COR-L47 (cell line): ENCODE measurements at places on chromosomes 16 and 17.

- no peak for DNase-seq
Observed at GRCh38 chr16:68253721-68254120, 8.5 kb downstream of the PLA2G15 start.

DNA sequence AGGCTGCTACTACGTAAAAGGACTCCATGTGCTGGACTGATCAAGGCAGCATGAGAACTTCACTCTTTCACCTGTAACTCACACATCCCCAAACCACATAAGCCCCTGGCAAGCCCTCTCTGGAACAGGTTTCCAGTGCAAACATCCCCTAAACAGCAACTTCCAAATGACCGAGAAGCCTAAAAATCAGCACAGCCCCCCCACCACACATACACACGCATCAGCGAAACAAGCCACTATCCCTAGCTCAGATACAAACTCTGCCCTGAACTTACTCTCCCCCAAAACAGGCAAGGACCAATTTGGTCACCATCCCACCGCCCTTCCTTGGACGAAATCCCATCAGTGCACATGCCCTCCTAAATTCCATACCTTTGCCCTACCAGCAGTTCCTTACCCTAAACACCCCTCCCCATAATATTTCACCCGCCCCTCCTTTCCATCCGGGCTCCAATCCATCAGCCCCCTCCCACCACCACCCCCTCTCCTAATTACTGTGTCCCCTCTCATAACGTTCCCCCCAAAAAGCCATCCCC, 735 bp downstream of the LSM12 start:
- no peak for DNase-seq

GRCh38 chr17:9628509-9628908, 16.8 kb upstream of the USP43 start:
- DNase-seq: no peak

DNA sequence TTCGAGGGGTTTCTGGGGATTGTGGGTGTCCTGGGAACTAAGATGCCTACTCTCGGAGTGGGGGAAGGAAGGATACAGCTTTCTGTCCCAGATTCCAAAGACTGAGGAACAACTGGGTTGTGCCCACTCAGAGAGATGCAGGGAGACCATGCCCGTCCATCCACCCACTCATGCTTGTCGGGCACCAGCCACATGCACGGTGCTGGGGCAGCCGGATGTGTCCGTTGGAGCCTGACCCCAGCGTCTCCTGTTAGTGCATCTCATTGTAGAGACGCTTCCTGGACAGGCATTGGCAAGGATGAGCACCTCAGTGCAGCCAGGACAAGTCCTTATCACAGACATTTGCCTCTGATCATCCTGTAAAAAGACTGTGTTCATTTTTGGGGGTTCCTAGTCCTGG, 58.1 kb downstream of the METRNL start:
- DNase-seq: no peak

- no peak for DNase-seq
Observed at GRCh38 chr16:84143784-84144199, 1.2 kb downstream of the HSDL1 start.

GRCh38 chr17:67559381-67559966, 158.3 kb upstream of the NOL11 start:
- no peak for DNase-seq

- no peak for DNase-seq
Observed at GRCh38 chr16:54748611-54749190, 182.0 kb upstream of the IRX5 start.

GRCh38 chr16:86193528-86194193, 294.7 kb downstream of the IRF8 start:
- DNase-seq: no peak

DNA sequence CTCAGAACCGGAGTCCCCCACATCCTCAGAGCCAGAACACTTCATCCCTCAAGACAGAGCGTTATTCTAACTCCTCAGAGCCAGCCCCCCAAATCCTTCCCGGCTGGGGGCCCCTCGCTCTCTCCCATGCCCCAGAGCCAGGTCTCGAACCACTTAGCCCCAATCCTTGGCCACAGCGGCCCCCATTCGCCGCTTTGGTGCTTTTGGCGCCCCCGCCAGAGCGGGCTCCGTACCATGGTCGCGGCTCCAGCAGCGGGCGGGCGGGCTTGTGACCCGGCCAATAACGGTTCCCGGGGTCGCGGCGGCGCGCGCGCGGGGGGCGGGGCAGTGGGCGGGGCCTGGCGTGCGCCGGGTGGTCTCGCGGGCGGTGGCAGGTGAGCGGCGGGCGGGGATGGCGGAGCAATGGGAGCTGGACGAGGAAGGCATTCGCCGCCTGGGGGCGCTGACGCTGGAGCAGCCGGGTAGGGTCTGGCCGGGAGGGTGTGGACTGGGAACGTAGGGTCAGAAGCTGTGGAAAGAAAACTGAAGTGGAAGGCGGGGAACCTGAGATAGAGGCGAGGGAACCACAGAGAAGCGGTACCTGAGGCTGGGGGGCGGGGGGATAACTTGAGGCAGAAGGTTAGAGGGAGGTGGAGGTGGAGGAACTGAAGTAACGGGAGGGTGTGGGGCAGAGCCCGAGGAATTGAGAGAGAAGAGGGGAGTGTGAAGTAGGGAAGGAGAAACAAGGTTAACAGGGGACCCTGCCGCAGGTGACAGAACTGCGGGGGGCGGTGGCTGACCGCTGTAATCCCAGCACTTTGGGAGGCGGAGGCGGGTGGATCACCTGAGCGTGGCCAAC, at the start of the genes KCTD19 and LRRC36:
KCTD19 (minus strand) TSS at position 270 of the 838 bp plus-strand sequence; CDS start at position 236, 34 bp downstream.
LRRC36 (plus strand) TSS at position 344 of the 838 bp plus-strand sequence; CDS start at position 392, 48 bp downstream.
- DNase-seq: no peak

DNA sequence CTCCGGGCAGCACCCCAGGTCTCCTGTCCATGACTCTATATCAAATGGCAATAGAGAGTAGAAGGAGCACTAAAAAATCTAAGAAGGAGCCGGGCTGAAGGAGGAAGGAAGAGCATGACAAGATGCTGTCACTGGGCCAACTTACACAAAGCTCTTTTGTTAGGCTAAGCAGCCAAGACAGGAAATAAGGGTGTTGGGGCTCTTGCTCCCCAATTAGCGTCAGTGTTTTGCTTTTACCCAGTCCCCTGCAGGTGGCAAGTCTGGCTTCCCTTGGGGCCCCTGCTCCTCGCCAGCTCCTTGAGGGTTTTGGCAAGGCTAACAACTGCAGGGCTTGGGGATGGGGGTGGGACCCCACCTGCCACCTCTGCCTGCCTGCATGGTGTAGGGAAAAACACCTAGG, 120.5 kb downstream of the CCT6B start:
- no peak for DNase-seq

- DNase-seq: no peak
Observed at GRCh38 chr17:37278247-37278894, 97.4 kb upstream of the C17orf78 start.

DNA sequence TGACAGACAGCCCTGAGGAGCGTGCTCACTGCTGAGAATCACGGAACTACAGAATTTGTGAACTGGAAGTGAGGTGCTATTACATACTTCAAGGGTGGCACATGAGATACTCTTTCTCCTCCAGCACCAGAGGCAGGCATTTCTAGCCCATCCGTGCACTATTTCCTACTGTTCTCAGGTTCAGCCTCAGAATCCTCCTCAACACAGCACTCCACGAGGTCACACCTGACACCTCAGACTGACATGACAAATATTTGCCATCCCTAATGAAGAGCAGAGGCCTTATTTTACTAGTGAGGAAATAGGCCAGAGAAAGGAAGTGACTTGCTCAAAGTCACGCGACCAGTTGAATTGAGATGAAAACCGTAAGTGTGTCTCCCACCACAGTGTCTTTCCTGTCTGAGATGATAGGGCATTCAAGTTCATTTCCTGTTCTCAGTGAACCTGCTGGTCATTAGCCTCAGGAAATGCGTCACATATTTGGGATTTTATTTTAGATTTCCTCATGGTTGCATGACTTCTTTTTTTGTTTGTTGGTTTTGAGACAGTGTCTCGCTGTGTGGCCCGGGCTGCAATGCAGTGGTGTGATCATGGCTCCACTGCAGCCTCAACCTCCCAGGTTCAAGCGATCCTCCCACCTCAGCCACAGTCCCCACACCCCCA, 23.6 kb downstream of the SEZ6 start:
- no peak for DNase-seq

DNA sequence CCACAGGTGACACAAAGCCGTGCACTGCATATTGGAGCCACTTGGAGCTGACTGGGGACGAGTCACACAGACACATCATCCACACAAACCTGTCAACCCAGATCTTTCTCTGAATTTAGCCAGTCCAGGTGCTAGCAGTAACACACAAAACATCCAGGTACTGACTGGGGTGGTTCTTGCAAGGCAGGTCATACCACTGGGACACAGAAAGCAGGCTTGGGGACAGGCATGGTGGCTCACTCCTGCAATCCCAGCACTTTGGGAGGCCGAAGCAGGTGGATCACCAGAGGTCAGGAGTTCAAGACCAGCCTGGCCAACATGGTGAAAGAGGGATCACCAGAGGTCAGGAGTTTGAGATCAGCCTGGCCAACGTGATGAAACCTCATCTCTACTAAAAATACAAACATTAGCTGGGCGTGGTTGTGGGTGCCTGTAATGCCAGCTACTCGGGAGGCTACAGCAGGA, 14.9 kb downstream of the ENPP7 start:
- no peak for DNase-seq

DNA sequence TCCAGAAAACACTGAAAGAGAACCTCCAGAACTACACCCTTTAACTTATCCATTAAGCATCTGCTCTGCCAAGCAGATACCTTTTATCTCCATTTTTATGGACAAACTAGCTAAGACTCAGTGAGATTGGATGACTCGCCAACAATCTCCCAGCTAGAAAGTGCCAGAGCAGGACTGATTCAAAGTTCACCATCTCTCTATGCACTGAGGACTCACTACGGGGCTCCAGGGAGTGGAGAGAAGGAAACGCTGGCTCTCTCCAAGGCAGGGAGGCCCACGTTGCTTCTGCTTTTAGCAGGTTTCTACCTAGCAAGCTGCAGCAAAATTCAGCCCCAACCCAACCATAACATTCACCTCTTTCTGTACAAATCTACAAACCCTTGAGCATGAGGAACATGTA, 52.8 kb upstream of the ARHGAP44 start:
- no peak for DNase-seq

DNA sequence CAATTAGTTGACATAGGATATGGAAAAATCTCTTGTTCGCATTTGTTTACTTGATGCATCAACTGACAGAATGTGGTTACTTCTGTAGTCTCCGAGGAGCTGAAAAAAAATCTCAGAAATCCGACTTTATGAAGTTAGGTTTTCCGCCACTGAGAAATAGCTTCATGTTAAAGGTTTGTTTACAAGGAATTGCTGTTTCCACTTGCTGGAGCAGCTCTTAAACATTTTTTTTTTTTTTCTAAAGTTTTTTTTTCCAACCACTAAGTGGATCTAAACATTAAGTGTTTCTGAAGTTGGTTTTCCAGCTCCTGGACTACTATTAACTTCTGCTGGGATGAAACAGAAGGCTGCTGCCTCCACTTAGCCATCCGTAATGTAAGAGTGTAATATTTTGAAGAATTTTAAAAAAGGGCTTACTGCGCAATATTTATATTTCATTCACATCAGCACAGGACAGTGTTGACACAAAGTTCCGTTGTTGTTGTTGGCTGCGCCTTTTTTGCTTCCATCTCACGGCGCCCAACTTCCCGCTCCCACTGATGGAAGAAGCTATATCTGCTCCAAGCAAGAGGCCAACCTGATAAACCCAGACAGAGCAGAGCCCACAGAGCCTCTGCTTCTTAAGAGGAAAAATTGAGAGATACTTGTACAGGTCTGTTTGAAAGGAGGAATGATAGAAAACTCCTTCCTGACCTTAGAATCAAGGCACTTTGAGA, 167.7 kb upstream of the KCNJ16 start:
- no peak for DNase-seq
